Fibroblast of lung (primary cell): ENCODE measurements at places on chromosomes 7 and 10.
A peak's percentile ranks its signal among the peaks of the same experiment; 100 is the strongest.

GRCh38 chr10:117053482-117053881 lies 48.5 kb upstream of the SHTN1 start:
- no peak overlapping the region for H3K27ac ChIP-seq
- DNase-seq: no peak
- no peaks in the 10 kb centered on the region for H3K36me3 ChIP-seq
- no peaks in the 10 kb centered on the region for H3K4me1 ChIP-seq
- no peak overlapping the region for H3K4me3 ChIP-seq
- H3K27me3 ChIP-seq: no peaks in the 10 kb centered on the region

- no peaks in the 10 kb centered on the region for H3K4me1 ChIP-seq
- H3K27ac ChIP-seq: no peak within 1 kb of the TSS
- H3K4me3 ChIP-seq: no peak within 1 kb of the TSS
- H3K27me3 ChIP-seq: peaks cover 20% of the 10 kb centered on the region
- H3K36me3 ChIP-seq: no peaks in the 10 kb centered on the region
Observed at GRCh38 chr7:54541669-54542625, at the start of gene VSTM2A. TSS of gene VSTM2A (plus strand) at chr7:54542375. CDS start at chr7:54542731, 356 bp downstream.

DNA sequence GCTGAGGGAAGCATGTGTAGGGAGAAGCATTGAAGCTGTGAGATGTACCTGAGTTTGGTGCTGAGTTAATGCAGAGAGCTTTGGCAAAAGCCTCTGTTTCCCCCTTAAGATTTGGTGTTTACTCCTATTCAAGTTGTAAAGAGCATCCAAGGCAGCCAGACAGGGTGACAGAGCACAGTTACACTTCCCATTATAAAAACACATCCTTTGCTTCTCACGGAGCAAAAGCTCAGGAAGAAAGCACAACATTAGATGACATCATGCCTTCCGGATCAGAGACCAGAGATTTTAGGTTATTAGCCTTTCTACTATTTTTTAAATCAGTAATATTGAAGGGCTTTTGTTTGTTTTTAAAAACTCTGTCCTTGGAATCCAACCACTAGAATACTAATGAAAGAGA lies 182.9 kb downstream of the DOCK4 start:
- no peak for DNase-seq
- no peak overlapping the region for H3K27ac ChIP-seq
- peaks cover 5% of the 10 kb centered on the region for H3K4me1 ChIP-seq
- H3K4me3 ChIP-seq: no peak overlapping the region
- no peaks in the 10 kb centered on the region for H3K36me3 ChIP-seq
- no peaks in the 10 kb centered on the region for H3K27me3 ChIP-seq

DNA sequence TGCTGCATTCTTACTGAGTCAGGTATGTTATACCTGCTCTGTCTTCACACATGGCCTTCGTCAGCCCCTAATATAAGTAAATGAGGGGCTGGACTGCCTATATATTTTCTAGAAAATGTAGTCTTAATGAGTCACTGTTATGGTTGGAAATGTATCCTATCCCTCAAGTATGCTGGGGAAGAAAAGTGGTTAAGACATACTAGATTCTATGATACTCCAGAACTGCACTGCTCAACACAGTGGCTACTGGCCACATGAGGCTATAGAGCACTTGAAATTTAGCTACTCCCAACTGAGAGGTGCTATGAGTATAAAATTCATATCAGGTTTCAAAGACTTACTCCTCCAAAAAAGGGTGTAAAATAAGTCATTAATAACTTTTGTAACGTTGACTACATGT lies 104.3 kb upstream of the STEAP1B start:
- no peak overlapping the region for H3K27ac ChIP-seq
- peak; percentile 22 for DNase-seq
- H3K4me1 ChIP-seq: peaks cover 5% of the 10 kb centered on the region
- no peaks in the 10 kb centered on the region for H3K27me3 ChIP-seq
- H3K4me3 ChIP-seq: no peak overlapping the region

DNA sequence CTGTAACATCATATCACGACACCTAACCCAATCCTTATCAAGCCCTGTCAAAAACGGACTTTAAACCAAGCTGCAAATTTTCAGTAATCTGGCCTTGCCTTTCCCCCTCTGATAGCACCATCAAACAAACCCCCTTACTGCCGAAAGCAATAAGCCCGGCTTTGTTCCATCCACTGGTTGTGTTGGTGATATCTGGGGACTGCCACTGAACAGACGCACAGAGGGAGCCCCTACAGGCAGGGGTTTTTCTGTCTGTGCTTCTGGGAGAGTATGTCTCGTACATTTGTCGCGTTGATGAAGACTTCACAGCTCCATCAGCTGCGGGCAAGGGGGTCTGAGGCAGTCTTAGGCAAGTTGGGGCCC lies 550 bp upstream of the PLAU start:
- DNase-seq: no peak
- H3K4me3 ChIP-seq: peak overlapping the region; percentile 63
- H3K36me3 ChIP-seq: peaks cover 25% of the 10 kb centered on the region
- no peaks in the 10 kb centered on the region for H3K27me3 ChIP-seq

DNA sequence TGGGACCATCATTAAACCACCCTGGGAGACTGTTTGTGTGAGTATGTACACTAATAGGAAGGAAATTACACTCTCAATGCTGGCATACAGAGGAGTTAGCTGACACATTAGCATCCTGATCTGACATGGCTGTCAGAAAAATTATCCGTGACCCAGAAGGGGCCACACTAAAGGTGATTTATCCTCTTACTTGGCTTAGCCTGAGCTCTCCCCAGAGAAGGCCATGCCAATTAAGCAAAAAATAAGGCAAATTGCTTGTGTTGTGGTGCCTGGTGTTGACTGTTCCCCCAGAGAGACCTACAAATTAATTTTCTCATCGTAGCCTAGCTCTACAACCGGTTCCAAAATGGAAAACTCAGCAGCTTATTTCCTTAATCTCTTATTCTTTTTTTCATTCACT lies 992.3 kb downstream of the KCNMA1 start:
- H3K27ac ChIP-seq: no peak overlapping the region
- H3K27me3 ChIP-seq: no peaks in the 10 kb centered on the region

DNA sequence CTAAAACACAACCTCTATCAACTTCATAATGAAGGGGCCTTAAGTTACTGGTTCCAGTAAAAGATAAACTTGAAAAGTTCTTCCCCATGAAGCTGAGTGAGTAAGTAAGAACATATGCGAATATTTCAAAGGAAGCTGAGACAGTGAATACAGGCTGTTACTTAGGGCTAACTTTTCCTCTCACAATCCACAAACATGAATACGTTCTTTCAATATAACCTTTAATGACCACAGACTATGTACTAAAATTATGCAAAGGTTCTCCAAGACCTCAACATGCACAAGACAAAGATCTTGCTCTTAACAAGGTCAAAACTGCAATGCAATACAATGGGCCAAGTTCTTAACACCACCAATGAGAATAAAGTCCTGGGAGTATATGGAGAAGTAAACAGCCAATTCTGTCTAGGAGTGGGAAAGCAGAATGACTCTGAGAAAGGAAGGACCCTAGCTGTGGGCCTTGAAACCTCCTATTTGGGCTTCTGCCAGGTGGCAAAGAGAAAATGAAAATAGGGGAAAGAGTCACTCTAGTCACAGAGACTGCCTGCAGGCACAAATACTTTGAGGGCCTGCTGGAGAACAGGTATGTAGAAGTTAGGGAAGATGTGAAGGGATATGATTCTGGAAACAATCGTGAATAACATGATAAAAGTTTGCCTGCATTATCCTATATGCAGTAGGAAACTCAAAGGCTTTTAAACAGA lies 43.7 kb downstream of the OSBPL3 start:
- H3K27ac ChIP-seq: no peak overlapping the region
- H3K4me3 ChIP-seq: no peak overlapping the region
- peak; percentile 78 for DNase-seq
- H3K36me3 ChIP-seq: no peaks in the 10 kb centered on the region
- no peaks in the 10 kb centered on the region for H3K4me1 ChIP-seq
- H3K27me3 ChIP-seq: no peaks in the 10 kb centered on the region

DNA sequence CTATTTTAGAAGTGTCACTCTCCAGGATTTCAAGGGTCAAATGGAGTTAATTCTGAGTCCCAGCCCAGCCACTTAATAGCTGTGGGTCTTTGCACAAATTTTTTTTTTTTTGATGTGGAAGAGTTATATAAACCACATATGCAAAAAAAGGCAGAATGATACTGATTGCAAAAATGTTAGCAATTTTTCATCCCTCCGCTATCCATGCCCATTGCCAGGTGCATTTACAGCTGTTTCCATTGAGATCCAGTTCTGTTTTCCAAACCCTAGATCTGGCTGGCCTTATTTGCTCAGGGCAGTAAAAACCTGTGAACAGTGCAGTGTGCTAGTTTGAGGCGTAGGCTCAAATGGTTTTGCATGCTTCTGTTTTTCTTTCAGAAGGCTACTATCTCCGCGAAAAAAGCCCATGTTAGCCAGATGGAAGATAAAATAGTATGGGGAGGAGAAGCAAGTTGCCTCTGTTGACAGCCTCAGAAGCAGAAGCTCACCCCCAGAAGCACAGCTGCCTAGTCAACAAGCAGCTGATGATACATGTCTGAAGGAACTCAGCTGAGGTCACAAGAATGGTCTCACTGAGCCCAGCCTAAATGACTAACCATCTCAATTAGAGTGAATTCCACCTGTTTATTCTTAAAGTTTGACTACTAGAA lies 997 bp upstream of the ZNF138 start:
- no peak for DNase-seq
- H3K36me3 ChIP-seq: no peaks in the 10 kb centered on the region
- no peak overlapping the region for H3K4me3 ChIP-seq
- H3K4me1 ChIP-seq: no peaks in the 10 kb centered on the region

DNA sequence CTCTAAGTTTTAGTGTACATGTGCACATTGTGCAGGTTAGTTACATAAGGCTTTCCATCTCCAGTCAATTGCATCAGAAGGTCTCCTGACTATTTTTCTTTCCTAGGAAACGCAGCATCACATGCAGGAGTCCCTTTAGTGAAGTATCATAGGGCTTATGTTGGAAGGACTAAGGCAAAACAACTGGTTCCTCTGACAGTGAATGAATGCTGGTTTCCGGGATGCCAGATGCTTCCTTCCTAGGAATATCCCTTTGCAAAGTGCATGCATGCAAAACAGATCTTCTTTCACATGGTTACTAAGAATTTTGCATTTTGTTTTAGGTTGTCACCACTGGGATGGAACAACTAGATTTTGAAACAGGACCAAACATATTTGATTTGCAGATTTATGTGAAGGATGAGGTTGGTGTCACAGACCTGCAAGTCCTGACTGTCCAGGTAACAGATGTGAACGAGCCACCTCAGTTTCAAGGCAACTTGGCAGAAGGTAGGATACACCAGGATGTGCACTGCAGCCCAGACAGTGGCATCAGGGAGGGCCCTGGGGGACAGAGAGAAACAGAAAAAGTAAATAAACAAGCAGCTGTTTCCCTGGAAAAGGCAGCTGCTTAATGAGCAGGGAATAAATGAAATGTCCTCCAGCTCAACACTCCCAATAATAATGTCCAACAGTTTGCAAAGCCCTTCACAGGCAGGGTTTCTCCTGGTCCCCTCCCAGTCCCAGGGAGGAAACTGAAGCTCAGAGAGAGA lies 17.8 kb downstream of the CDHR3 start:
- H3K36me3 ChIP-seq: no peaks in the 10 kb centered on the region
- no peak overlapping the region for H3K27ac ChIP-seq
- H3K4me3 ChIP-seq: no peak overlapping the region
- no peaks in the 10 kb centered on the region for H3K27me3 ChIP-seq

DNA sequence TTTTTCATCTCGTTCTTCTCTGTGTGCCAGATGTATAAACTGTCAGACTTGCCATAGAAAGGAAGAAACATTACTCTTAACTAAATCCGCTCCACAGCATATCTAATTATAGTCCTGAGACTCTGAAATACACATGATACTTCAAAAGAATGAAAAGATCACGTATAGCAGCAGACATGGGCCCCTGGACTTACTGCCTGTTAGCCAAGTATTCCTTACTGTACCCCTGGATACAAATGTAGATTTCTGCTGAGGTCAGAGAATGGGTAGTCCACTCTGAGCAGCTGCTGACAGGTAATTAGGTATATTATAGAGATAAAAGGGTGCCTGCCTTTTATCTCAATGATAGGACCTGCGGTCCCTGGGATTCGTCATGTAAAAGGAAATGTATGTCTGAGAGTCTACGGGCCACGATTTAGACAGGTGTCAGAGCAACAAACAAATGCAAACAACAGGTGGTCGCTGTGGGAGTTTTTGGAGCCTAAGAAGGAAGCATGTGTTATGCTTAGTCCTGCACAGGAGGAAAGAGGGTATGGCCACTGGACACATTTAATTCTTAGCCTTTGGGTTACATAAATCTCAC lies 69.4 kb downstream of the VOPP1 start:
- peaks cover 6% of the 10 kb centered on the region for H3K4me1 ChIP-seq
- no peaks in the 10 kb centered on the region for H3K27me3 ChIP-seq
- no peaks in the 10 kb centered on the region for H3K36me3 ChIP-seq
- H3K27ac ChIP-seq: no peak overlapping the region
- H3K4me3 ChIP-seq: no peak overlapping the region

DNA sequence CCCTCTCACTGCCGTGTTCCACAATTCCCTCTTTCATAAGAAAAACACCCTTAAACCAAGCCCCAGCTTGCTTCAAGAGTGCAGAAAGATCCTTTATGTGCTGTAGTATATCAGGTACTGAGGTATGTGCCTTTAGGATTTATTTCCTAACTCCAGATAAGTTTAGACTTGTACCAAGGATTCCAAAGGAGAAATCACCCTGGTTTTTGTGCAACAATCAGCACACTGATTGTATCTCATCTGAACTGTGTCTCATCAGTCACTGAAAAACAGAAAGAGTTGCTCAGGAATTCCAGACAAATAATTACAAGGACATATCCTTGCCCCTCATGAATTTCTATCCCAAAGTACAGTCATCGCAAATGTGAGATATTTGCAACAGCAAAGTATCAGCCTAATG lies 77.2 kb upstream of the PTPRZ1 start:
- no peak overlapping the region for H3K4me3 ChIP-seq
- H3K4me1 ChIP-seq: no peaks in the 10 kb centered on the region
- H3K27ac ChIP-seq: no peak overlapping the region

GRCh38 chr7:148623586-148624282 lies 33.2 kb downstream of the C7orf33 start:
- H3K27me3 ChIP-seq: no peaks in the 10 kb centered on the region
- DNase-seq: peak; percentile 49
- H3K4me3 ChIP-seq: no peak overlapping the region

- H3K36me3 ChIP-seq: no peaks in the 10 kb centered on the region
- no peak for DNase-seq
- no peak overlapping the region for H3K27ac ChIP-seq
- no peak overlapping the region for H3K4me3 ChIP-seq
- no peaks in the 10 kb centered on the region for H3K4me1 ChIP-seq
- H3K27me3 ChIP-seq: no peaks in the 10 kb centered on the region
Observed at GRCh38 chr10:112006831-112007230, 176.7 kb downstream of the GPAM start.

- H3K36me3 ChIP-seq: no peaks in the 10 kb centered on the region
- H3K4me3 ChIP-seq: no peak overlapping the region
- no peak overlapping the region for H3K27ac ChIP-seq
- no peaks in the 10 kb centered on the region for H3K27me3 ChIP-seq
- no peaks in the 10 kb centered on the region for H3K4me1 ChIP-seq
Observed at GRCh38 chr7:157496416-157497275, 159.8 kb downstream of the DNAJB6 start.

GRCh38 chr10:132030898-132031463 lies 34.8 kb upstream of the JAKMIP3 start:
- no peak for DNase-seq
- H3K4me3 ChIP-seq: no peak overlapping the region
- no peaks in the 10 kb centered on the region for H3K36me3 ChIP-seq
- H3K27me3 ChIP-seq: peaks cover 9% of the 10 kb centered on the region
